ENCODE measurements at places on chromosomes 11 and 22.

DNA sequence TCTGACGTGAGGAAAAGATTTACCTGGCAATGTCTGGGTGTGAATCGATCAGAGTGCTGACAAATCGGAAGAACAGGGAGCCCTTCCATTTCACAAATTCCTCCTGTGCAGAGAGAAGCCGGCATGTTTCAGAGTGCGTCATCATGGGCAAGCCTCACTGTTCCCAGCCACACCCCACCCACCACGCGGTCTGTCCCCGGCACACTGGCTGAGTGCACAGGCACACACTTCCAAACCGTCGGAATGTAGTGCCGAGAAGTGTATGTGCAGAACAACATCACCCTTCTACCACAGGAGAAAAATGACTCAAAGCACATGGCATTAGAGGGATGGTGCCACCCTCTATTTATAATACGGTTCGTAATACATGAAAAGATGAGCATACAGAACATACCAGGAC lies 47.5 kb downstream of the NCAPD3 start:
- DNase-seq: no peak

DNA sequence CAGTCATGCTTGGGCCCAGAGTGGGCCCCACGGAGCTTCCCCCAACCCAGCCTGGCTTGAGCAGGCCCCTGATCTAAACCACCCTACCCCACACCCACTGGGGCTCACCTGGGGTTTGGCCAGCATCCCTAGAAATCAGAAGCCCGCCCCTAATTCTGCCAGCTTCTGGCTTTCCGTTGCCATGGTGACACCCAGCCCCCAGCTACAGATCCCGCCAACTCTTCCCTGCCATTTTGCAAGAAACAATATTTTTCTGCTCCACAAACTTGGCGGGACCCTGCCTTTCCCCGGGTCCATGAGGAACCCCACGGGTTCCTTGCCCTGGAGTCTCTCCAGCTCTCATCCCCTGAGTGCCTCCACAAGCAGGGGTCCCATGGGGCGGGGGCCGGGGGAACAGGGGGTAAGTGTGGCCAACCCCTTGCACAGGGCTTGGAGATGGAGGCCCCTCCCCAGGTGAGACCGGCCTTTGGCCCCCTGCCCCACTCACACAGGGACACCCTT lies 90.0 kb downstream of the CDKN1C start:
- no peak for DNase-seq

DNA sequence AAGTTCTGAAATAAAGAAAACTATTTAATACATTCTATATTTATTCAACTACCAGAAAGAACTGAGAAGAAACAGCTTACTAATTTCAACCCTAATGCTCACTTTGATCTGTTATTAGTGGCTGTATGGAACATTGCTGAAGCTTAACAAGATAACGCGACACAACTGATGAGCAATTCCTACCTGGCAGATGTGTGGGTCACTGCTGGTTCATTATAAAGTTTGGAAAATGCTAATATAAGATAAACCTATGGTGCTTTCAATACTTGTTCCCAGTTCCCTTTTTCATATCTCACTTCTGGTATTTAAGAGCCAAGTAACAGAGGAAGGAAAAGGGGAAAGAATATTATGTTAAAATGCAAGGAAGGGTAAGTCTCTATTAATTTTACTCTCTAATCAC lies 10.5 kb downstream of the CTSC start:
- DNase-seq: no peak

- no peak for DNase-seq
Observed at GRCh38 chr11:22203281-22203680, 10.4 kb downstream of the ANO5 start.

DNA sequence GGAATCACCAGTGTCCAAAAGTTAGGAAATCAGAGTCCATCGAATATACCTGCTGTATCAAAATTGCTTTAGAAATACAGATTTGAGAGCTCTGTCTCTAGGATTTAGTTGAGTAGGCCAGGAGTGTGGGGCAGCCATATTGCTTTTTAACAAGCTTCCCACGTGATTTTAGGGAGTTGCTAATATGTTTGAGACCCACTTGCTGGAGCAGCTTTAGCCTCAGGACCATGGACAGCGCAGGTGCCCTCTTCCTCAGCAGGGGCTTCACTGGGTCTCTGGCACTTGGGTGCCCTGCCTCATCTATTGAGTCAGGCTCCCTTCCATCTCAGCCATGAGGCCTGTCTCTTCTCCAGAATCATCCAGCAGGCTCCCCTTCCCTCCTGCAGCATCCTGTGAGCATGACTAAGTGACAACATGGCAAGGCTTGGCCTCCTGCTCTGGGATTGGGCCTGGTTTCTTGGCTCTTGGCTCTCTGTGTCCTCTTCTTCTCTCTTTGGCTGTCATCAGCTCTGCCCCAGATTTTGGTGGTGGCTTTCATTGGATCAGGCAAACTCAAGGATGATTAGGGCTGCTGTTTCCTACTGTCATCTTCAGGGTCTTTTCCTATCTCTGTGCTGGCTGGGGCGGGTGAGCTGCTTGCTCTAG lies 70.0 kb downstream of the SGSM1 start:
- DNase-seq: no peak

GRCh38 chr11:27234043-27234668 lies 128.9 kb downstream of the CCDC34 start:
- DNase-seq: no peak

- DNase-seq: no peak
Observed at GRCh38 chr11:1006762-1007161, 29.8 kb downstream of the MUC6 start.

GRCh38 chr11:95242091-95242844 lies 11.3 kb upstream of the SESN3 start:
- DNase-seq: no peak

DNA sequence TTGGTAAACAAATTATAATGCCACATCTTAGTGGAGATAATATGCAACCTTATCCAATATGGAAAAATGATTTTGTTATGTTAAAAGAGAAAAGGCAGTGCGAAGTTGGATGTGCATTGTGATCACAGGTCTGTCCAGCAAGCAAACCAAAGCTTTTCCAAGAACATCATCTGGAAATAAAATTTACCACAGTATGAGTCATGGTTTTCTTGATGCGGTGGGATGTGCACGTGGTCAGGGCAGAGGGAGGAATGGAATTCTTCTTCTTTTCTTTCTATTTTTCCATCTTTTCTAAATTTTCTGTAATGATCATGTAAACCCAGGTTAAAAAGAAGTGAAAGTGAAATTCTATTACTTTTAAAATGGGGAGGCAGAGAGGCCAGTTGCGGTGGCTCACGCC lies 169.8 kb downstream of the C11orf91 start:
- DNase-seq: no peak

DNA sequence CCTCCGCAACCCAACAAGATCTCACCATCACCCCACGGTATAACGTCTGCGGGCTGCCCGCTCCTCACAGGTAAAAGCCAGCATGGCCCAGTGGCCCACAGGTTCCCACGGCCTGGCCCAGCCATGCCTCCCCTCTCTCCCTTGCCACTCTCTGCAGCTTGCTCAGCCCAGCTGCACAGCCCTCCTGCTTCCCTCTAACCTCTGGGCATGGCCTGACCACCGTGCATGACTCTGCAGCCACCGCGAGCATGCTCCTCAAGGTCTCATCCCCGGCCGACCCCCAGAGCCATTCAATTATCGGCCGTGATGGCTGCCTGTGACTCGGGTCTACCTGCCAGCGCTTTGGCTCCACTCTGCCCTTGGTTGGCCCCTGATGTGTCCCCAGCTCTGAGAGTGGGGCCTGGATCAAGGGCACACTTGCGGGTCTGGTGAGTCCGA lies 185.5 kb downstream of the CTTN start:
- DNase-seq: no peak

DNA sequence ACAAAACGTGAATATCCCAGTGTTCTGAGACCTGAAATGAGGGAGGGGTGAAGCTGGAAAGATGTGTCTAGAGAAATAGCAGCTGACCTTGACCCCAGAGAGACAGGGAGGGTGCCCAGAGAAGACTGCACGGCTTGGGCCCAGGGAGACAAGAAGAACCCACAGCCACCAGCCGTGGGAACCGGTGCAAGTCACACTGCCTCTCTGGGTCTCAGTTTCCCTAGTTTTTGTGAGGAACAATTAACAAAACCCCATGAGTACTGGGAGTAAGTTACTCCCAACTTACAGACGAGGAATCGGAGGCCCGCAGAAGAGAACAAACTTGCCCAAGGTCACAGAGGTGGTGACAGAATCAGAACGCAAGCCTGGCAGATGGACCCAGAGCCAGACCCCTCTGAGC lies 19.2 kb downstream of the TNKS1BP1 start:
- no peak for DNase-seq

DNA sequence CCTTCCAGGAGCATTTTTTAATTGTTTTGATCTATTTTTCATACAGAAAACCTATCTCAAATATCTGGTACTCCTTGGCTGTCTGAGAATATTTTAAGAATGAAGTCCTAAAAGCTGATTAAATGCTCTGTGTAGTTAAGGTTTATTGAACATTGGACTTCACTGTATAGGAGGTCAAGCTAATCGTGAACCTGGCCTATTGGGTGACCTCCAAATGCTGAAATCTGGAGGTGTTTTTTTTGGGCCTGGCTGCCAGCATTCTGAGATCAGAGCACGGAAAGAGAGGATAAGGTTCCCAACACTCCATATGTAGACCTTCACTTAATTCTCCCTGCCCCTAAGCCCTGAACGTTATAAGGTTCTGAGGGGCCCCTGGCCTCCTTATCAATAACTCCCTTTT lies 8.3 kb downstream of the IL17RA start:
- no peak for DNase-seq

- no peak for DNase-seq
Observed at GRCh38 chr11:19970944-19971343, 189.3 kb downstream of the DBX1 start.

DNA sequence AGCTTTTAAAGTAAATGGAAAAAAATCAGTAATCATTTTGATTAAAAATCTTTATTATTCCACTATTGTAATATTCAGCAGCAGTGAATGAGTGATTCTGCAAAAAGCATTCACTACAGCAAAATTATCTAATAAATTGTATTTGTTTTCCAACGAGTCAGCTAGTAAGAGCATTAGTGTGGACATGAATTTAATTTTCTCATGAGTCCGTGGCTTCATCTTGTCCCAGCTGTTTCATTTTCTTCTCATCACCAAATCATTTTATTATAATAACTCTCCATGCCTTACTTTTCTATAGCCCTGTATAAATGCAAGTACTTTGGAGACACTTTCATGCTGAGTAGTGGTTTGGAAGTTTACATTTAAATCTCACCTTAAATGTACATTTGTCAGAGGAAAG lies 66.2 kb downstream of the FANCF start:
- no peak for DNase-seq

GRCh38 chr11:117877120-117877784 lies 794 bp upstream of the FXYD6 start:
- no peak for DNase-seq

- no peak for DNase-seq
Observed at GRCh38 chr11:63764340-63764678, 4.3 kb downstream of the ZFTA start.

GRCh38 chr22:48198489-48199459 lies 1436.3 kb downstream of the TBC1D22A start:
- DNase-seq: no peak

DNA sequence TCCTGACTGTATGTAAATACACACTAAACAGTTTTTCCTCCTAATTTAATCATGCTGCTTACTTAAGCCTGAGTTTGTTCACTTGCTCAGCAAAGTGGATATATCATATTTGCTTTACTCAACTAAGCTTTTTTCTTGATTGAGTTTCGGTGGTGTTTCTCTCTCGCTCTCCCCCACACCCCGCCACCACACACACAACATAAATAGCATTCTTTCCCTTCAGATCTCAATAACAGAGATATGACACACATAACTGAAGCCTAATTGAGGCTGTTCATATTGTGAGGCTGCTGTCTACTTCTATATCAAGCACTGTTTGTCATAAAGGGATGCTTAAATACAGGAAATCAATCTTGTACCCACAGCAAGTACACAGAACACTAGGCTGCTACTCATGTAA lies 364.9 kb downstream of the FAT3 start:
- no peak for DNase-seq

DNA sequence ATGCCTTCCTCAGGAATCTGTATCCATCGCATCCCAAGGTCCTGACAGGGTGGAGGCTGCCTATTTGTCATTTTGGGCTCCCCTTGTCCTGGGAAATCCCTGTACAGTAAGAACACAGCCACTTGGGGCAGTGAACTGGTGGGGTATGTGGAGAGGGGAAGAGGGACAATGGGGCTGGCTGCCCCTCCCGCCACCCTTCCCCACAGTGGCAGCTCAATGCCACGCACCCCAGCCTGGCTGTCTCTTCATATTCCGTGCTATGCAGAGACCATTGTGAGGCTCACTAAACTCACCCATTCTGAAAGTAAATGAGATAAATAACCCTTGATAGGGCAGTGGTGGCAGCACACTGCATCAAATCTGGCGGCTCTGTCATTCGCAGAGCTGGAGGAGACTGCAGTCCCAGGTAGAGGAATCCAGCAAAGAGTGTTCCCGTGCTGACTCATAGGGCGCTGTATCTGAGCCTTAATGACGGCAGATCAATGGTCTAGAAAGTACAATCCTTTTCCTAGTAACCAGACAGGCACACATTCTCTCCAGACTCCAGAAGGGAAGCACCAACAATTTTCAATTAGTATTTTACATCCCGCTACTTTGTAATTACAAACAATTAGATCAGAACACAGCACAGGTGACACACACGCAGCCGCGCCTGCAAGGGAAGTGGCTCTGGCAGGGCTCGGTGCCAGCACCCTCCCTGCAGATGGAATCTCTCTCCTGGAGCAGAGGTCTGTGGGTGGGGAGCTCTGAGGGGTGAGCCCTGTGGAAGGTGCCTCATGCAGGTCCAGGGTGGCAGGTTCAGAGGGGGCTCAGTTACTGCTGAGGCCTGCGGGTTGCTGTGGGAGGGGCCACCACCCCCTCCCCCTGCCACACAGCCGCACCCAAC lies 167.9 kb upstream of the B3GAT1 start:
- DNase-seq: no peak

DNA sequence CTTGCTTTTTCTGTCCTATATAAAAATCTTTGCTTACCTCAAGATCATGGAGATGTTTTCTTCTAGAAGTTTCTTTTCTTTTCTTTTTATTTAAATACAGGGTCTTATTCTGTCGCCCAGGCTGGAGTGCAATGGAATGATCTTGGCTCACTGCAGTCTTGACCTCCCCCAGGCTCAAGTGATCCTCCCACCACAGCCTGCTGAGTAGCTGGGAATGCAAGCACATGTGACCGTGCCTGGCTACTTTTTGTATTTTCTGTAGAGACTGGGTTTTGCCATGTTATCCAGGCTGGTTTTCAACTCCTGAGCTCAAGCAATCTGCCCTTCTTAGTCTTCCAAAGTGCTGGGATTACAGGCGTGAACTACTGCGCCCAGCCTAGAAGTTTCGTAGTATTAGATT lies 45.3 kb downstream of the USP35 start:
- no peak for DNase-seq
